ENCODE measurements at places on chromosomes 13 and 19.
A peak's percentile ranks its signal among the peaks of the same experiment; 100 is the strongest.

DNA sequence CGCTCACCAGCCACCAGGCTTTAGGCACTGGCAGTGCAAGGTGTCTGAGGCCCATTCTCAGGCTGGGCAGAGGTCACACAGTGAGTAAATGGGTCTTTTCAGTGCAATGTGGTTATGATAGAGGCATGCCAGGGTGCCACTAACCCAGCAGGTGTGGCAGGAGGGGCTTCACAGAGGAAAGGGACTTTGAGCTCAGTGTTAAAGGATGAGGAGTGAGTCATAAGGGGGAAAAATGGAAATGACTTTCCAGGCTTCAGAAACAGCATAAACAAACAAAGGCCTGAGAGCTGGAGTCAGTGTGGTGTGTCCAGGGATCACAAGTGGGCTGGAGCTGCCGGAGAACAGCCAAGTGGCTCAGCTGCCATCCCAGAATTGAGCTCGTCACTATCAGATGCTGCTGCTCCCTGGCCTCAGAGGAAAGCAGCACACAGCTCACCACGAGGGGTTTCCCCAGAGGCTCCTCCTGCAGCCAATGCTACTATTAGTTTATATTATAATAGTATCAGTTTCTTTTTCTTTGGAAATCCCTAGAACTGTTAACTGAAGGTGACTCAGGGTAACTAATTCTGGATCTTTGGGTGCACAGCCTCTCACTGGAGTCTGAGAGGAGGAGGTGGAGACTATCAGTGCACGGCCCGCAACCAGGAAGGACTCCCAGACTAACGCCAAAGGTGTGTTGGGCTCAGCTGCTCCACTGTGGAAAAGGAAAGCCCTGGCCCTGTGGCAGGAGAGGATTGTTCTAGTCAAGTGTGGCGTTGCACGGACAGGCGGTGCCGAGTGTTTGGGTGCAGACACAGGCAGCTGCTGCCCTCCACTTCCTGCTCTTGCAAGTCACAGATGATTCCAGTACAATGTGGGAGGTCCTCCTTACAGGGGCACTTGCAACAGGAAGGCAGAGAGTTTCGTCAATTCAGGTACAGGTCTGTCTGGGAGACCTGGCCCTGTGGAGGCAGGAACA is 39.5 kb downstream of the DHRS12 start:
- peak; percentile 69 for DNase-seq

- no peak for DNase-seq
Observed at GRCh38 chr13:60758637-60759036, 361.6 kb downstream of the TDRD3 start.

- no peak for DNase-seq
Observed at GRCh38 chr19:1088416-1089010, 6.7 kb downstream of the POLR2E start.

DNA sequence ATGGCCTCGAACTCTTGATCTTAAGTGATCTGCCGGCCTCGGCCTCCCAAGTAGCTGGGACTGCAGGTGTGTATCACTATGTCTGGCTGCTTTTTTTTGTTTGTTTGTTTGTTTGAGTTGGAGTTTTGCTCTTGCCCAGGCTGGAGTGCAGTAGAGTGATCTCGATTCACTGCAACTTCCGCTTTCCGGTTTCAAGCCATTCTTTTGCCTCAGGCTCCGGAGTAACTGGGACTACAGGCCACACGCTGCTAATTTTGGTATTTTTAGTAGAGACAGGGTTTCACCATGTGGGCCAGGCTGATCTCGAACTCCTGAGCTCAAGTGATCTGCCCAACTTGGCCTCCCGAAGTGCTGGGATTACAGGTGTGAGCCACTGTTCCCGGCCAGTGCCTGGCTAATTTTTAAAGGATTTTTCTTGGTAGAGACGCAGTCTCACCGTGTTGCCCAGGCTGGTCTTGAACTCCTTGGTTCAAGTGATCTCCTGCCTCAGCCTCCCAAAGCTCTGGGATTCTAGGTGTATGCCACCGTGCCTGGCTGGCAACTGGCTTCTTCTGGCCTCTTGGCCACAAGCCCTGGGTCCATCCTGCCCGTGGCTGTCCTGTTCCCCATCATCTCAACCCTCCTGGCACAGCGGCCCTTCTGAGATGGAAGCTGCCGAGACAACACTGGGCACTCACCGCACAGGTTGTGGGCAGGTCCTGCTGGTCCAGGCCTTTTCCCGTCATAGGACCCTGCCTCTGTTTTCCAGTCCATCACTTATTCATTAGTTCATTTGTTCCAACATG is 11.5 kb downstream of the TECR start:
- no peak for DNase-seq

DNA sequence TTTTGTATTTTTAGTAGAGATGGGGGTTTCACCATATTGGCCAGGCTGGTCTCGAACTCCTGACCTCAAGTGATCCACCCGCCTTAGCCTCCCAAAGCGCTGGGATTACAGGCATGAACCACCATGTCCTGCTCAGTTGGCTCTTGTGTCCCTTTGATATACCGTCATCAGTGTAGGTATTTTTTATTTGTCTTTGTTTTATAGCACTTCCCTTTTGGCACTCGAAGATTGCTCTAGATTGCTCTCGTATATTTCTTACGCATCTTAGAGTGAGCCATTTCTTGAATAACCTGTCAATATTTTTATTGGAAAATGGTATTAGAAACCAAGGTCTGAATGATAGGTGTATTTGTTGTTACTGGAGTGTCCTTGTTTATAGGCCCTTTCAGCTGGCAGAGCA is 9.4 kb downstream of the SETDB2 start:
- DNase-seq, result no peak

GRCh38 chr13:80123945-80124344 is 217.0 kb downstream of the SPRY2 start:
- no peak for DNase-seq

DNA sequence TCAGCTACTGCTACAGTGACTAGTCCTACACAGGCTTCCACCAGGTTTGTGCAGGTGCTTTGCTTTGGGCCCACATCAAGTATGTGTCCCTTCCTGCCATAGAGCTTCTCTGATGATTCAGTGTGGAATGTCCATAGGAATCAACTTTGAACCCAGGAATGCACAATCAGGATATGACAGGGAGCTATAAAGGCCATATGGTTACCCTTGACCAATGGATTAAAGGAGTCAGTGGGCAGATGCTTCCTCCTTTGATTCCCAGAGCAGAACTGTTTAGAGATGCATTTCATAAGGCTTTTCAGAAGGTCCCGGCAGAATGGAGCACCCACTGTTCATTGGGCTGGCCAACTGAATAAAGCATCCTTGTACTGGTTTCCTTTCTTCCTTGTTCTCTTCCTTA is 145.2 kb upstream of the WASF3 start:
- no peak for DNase-seq

GRCh38 chr13:49615836-49616675 is 12.3 kb upstream of the ARL11 start:
- DNase-seq, result no peak

DNA sequence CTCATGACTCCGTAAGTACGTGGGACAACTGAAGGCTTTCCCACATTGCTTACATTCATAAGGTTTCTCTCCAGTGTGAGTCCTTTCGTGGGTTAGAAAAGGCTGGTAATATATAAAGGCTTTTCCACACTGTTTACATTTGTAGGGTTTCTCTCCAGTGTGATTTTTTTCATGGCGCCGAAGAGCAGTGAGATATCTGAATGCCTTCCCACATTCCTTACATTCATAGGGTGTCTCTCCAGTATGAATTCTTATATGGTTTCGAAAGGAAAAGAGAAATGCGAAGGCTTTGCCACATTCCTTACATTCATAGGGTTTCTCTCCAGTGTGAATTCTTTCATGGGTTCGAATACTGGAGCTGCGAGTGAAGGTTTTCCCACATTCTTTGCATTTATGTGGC is 29.5 kb downstream of the ZNF490 start:
- DNase-seq, result no peak

- no peak for DNase-seq
Observed at GRCh38 chr19:32595491-32595890, 14.5 kb downstream of the PDCD5 start.

GRCh38 chr13:45178349-45179162 is 22.3 kb downstream of the KCTD4 start:
- no peak for DNase-seq

- peak; percentile 34 for DNase-seq
Observed at GRCh38 chr19:18089726-18090125, 3.0 kb upstream of the IL12RB1 start.

DNA sequence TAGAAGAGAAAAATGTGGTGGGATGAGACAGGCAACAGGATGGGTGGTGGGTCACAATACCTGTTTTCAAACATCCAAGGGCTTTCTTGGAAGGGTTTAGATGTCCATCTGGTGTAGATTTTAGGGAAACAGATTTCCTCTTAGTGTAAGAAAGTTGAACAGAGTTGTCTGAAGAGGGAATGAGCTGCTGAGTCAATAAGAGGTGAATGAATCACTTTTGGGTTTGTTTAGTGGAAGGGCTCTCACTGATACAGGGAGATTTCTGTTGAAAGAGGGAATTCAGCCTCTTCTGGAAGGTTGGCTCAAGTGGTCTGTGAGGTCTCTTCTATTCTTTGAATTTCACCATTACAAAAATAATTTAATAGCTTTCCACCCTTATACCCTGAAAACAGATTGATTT is 54.6 kb downstream of the LACC1 start:
- DNase-seq, result no peak

DNA sequence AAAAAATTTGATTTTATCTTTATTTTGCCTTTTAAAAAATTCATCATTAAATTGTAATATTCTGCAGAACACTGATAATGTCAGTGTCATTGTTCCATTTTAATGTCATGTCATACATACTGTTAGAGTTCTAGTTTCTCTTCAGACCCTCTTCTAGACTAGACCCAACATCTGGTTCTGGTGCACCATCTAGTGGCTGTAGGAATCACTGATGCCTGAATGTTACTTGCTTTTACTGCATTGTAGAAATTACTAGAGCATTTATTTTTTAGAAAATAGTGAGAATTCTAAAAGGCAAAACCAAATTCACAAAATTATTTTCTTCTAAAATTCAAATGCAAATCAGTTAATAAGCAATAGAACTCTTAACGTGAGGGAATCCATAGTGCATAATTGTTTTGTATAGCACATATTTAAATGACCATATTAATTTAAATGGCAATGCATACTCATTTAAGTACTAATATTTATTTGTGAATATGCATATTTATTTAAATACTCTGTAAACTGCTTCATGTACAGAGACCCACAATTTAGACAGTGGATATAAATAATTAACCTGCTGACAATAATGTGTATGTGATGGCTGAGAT is 425.7 kb downstream of the KLF12 start:
- peak; percentile 34 for DNase-seq

DNA sequence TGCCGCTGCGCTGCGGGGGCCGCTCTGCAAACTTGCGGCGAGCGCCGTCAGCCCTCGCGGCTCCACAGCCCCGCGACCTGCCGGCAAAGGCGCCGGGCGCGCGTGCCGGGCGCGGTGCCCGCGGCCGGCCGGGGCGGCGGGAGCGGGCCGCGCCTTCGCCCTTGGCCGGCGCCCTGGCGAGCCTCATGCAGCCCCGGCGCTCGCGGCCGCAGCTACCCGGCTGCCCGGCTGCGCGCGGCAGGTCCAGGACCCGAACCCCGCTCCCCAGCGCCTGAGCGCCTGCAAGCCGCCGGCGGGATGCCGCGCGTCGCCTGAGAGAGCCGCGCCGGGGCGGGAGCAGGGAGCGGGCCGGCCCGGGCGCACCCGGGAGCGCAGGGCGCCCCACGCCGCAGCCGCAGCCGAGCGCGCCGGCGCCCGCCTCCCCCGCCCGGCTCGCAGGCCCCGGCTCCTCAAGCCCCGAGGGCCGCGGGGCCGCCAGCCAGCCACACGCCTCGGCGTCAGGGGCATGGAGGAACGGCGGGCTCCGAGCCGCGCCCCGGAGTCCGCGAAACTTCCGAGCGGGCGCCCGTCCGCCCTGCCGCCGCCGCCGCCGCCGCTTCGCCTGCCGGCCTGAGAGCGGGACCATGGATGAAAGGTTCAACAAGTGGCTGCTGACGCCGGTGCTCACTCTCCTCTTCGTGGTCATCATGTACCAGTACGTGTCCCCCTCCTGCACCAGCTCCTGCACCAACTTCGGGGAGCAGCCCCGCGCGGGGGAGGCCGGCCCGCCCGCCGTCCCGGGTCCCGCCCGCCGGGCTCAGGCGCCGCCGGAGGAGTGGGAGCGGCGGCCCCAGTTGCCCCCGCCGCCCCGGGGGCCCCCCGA is 564 bp downstream of the HS6ST3 start:
- peak; percentile 5 for DNase-seq

- DNase-seq, result no peak
Observed at GRCh38 chr19:28401739-28402424, 811.1 kb downstream of the UQCRFS1 start.

DNA sequence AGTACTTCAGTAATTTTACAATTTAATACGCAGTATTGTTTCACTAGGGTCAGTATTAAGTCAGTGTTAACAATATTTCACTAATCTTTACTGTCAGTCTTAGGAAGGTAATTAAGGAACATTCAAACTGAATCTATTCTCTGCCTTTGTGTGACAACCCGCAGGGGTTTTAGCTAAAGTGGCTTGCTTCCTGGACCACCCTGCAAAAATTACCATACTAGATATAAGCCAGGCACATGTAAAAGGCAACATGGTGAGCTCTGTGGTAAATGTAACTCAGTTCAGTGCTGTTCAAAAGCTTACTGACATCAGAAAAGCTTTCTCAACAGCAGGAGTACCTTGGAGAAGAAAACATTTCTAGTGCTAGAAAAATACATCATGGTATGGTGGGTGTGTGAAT is 116.7 kb downstream of the FREM2 start:
- DNase-seq, result no peak

- DNase-seq, result peak; percentile 77
Observed at GRCh38 chr13:41263261-41263971, at the start of gene MTRF1. MTRF1 (minus strand) TSS chr13:41263576; CDS start chr13:41260907, 2,669 bp downstream.

DNA sequence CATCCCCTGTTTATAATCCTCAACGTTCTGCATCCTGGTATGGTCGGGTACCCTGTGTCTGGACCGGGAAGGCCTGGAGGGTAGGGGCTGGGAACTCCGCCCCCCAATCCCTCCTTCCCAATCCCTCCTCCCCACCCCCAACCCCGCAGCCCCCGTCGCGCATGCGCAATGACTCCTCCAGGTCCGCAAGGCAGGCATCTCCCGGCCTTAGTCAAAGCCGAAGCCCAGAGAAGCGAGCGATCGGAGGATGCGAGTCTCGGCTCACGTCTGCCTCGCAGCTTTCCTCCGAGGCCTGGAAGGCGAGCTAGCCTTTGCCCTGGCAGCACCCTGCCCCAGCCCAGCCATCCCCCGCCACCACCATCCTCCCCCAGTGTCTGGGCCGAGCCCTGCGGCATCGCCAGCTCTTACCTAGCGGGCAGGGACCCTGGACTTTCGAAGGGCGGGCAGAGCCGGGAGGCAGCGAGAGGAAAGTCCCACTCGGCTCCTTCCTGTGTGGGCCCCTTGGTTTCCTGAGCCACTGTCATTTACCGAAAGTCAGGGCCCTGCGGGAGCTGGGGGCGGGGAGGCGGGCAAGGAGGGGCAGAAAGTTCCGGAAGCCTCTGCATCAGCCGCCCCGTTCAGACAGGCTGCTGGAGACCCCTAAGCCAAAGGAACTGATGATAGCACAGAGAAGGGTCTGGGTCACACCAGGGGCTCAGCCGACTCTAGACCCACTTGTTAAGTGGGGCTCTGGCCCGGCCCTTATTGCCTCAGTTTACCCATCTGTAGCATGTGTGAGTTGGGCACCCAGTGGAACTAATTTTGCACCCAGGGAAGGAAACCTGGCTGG is at the start of gene JAK3:
Gene JAK3, minus strand, starts transcription at position 445 of the 829 bp plus-strand sequence. CDS start 3,565 bp downstream, outside the sequence.
- DNase-seq, result peak; percentile 92
